ENCODE measurements at places on chromosomes 1 and 21. TPM values are rescaled to one million over a fixed set of nuclear protein-coding genes. Genes with fewer than 3 reads are reported as not detected.
A peak's percentile ranks its signal among the peaks of the same experiment; 100 is the strongest.

AMY1A gene
- not detected for total RNA-seq

VPS45 gene
- 27.0 TPM for total RNA-seq

TMEM51 gene
- 0.57 TPM for total RNA-seq

IARS2 gene
- total RNA-seq: 27.2 TPM

FAM89A gene
- total RNA-seq: 9.0 TPM

TNFSF4 gene
- total RNA-seq: 2.4 TPM

LRRC39 gene
- 0.74 TPM for total RNA-seq

LCE2B gene
- total RNA-seq: not detected

FCRLB gene
- total RNA-seq: 1.8 TPM

LCE2A gene
- not detected for total RNA-seq

DNA sequence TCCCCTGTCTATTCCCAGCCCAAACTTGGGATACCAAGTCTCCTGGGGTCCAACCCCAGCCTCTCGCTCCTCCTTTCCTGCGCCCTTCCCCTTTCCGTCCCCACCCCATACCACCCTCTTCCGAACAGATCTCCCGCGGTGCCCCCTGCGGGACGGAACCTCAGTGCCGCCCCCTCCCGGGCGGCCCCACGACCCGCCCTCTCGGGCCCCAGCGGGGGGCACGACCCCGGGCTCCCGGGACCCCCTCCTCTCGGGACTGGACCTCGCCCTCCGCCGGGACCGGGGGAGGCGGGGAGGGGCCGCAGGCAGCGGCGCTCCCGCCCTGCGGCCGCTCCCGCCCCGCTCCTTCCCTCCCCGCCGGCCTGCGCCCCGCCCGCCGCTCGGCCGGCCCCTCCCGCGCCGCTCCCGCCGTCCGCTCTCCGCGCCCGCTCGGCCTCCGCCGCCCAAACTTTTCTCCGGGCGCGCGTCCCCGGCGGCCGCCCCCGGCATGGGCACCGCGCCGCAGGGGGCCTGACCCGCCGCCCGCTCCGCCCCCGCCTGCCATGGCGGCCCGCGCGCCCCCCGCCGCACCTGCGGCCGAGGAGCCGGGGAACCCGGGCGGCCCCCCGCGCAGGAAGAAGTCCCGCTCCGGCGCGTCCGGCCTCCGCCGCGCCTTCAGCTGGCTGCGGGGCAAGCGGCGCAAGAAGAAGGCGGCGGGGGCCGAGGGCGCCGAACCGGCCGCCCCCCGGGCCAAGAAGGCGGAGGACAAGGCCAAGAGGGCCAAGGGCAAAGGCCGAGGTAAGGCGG lies 39.0 kb upstream of the SYNC start:
- H3K27ac ChIP-seq: no peak overlapping the region
- no peak for DNase-seq
- no peaks in the 10 kb centered on the region for H3K4me1 ChIP-seq
- H3K4me3 ChIP-seq: no peak overlapping the region

DNA sequence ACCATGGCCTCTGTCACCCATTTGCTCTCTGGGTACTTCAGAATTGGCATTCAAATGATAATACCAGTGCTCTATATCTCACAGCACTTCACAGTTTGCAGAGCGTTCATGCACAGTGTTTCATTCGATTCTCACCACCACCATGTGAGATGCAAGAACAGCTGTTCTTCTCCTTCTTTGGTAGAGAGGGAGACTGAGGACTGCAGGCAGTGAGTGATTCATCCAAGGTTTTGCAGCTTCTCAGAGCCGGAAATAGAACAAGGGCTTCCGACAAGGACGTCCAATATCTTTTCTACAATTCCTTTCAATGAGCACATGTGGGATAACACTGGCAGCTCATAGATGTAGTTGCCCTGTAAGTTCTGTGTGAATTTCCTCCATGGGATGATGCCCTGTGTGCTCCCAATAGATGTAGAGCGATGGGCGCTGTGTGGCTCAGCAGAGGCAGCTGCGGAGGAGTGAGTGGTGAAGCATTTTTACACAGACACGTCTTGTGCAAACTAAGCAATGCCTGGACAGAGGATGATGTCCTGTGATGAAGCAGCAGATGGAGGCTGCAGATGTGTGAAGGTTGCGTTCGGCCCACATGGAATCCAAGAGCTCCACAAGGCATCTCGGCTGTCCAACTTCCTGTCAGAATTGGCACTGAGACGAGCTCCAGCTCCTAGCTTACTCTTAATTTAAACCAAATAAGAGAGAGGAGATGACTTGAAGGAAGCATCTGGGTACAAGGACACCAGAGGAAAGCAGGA lies 24.9 kb downstream of the MT1HL1 start:
- DNase-seq: no peak
- H3K27ac ChIP-seq: no peak overlapping the region
- H3K36me3 ChIP-seq: no peaks in the 10 kb centered on the region
- H3K27me3 ChIP-seq: no peaks in the 10 kb centered on the region

- no peak for DNase-seq
- H3K27ac ChIP-seq: no peak overlapping the region
- H3K4me1 ChIP-seq: no peaks in the 10 kb centered on the region
These were observed 5.0 kb downstream of the CLDN19 start for GRCh38 chr1:42735056-42735455.

GRCh38 chr1:98662356-98662670 lies 792 bp downstream of the SNX7 start:
- no peaks in the 10 kb centered on the region for H3K36me3 ChIP-seq
- no peak overlapping the region for H3K27ac ChIP-seq
- no peak for DNase-seq
- H3K4me1 ChIP-seq: no peaks in the 10 kb centered on the region

GRCh38 chr1:94737124-94737998 lies 82.8 kb upstream of the SLC44A3 start:
- no peak overlapping the region for H3K4me3 ChIP-seq
- no peaks in the 10 kb centered on the region for H3K4me1 ChIP-seq
- H3K27ac ChIP-seq: no peak overlapping the region

DNA sequence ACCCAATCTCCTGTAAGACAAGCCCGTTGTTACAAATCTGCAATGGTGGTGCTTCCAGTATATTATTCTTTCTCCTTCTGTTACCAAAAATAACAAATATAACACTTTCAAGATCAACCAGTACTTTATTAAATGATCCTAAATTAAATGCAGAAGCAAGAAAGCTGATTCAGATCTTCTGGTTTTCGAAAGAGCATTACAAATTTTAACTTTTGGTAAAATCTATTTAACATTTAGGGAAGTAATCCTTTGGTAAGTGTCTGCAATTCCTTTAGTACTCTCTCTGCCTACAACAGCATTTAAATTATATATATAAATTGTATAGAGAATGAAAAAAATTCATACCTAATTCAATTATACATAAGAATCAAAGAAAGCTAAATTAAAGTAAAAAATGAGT lies 198.6 kb upstream of the HMCN1 start:
- no peak for DNase-seq
- H3K27me3 ChIP-seq: no peaks in the 10 kb centered on the region
- no peaks in the 10 kb centered on the region for H3K4me1 ChIP-seq

DNA sequence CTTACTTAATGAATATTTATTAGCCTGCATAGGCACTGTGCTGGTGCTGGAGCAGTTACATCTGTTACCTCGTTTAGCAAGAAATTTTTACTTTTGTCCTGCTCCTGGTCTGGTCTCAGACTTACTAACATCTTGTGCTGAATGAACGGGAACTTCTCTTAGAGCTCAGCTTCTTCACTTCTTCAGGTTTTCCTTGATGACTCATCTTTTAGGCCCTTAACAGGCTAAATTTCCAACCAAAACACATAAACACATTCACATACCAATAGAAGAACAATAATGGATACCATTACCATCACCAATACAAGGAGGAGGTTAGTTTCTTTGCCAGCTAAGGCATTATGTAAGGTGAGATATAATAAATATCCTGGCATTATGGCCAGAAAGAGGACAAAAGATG lies 68.9 kb downstream of the IFI44 start:
- H3K4me1 ChIP-seq: no peaks in the 10 kb centered on the region
- no peak overlapping the region for H3K27ac ChIP-seq
- no peak overlapping the region for H3K4me3 ChIP-seq

DNA sequence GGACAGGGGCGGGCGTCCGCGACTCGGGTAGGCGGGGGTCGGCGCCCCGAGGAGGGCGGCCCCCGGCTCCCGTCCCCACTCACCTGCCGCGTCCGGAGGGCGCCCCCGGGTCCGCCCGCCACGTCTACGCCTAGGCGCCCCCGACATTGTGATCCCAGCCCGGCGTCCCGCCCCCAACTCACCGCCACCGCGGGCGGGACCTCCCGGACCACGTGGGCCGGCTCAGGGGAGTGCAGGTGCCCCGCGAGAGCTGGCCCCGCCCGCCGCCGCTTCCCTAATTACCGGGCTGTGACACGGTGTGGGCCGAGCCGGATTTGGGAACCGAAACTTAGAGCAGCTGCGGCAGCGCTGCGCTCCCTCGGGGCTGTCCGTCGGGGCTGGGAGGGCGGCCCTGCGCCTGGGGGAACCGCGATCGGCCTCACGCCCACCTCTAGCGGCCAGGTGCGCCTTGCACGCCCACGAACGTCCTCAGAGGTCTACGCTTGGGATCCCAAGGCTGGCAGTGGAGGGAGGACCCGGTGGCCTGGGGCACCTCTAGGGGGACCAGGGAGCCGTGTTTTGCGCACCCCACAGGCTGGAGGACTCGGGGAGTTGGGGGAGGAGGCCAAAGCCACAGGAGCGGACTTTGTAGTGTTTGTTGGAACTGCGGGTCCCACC lies 521 bp upstream of the NADK start:
- H3K36me3 ChIP-seq: no peaks in the 10 kb centered on the region
- H3K4me1 ChIP-seq: peaks cover 52% of the 10 kb centered on the region
- no peaks in the 10 kb centered on the region for H3K27me3 ChIP-seq
- H3K4me3 ChIP-seq: peak overlapping the region; percentile 74
- H3K27ac ChIP-seq: peak overlapping the region; percentile 81

- H3K27ac ChIP-seq: peak within 1 kb of the TSS; percentile 99
- no peaks in the 10 kb centered on the region for H3K27me3 ChIP-seq
- H3K4me1 ChIP-seq: peaks cover 69% of the 10 kb centered on the region
- DNase-seq: no peak
- H3K4me3 ChIP-seq: peak within 1 kb of the TSS; percentile 81
These were observed at the start of gene MEF2D for GRCh38 chr1:156500543-156500792. TSS of gene MEF2D (minus strand) at chr1:156500775. CDS start at chr1:156483292, 17,483 bp downstream.

GRCh38 chr1:201114245-201115131 lies 2.3 kb upstream of the CACNA1S start:
- H3K27me3 ChIP-seq: no peaks in the 10 kb centered on the region
- no peaks in the 10 kb centered on the region for H3K36me3 ChIP-seq
- peak overlapping the region; percentile 85 for H3K4me3 ChIP-seq
- no peaks in the 10 kb centered on the region for H3K4me1 ChIP-seq
- peak overlapping the region; percentile 65 for H3K27ac ChIP-seq

- H3K27me3 ChIP-seq: no peaks in the 10 kb centered on the region
- DNase-seq: no peak
- no peak overlapping the region for H3K27ac ChIP-seq
- H3K4me3 ChIP-seq: no peak overlapping the region
These were observed 6.8 kb upstream of the LAPTM5 start for GRCh38 chr1:30764396-30764795.

- no peak for DNase-seq
- no peak overlapping the region for H3K4me3 ChIP-seq
- no peaks in the 10 kb centered on the region for H3K27me3 ChIP-seq
- no peaks in the 10 kb centered on the region for H3K36me3 ChIP-seq
- no peaks in the 10 kb centered on the region for H3K4me1 ChIP-seq
These were observed 1261.2 kb upstream of the B3GALT2 start for GRCh38 chr1:194447636-194448035.

GRCh38 chr1:169586067-169586394 lies 250 bp downstream of the F5 start:
- H3K4me3 ChIP-seq: peak overlapping the region; percentile 47
- no peaks in the 10 kb centered on the region for H3K27me3 ChIP-seq
- no peak for DNase-seq
- peaks cover 14% of the 10 kb centered on the region for H3K4me1 ChIP-seq

- peaks cover 9% of the 10 kb centered on the region for H3K4me1 ChIP-seq
- no peaks in the 10 kb centered on the region for H3K36me3 ChIP-seq
- no peak for DNase-seq
These were observed 192.0 kb upstream of the JUN start for GRCh38 chr1:58975888-58976287.

- peaks cover 8% of the 10 kb centered on the region for H3K27me3 ChIP-seq
- no peak within 1 kb of the TSS for H3K4me3 ChIP-seq
- no peak within 1 kb of the TSS for H3K27ac ChIP-seq
These were observed at the start of gene KCNQ4 for GRCh38 chr1:40783001-40783905. TSS of gene KCNQ4 (plus strand) at chr1:40783787. CDS start at chr1:40784094, 307 bp downstream.

GRCh38 chr21:37593015-37593414 lies 226.4 kb downstream of the DYRK1A start:
- H3K4me3 ChIP-seq: no peak overlapping the region
- no peaks in the 10 kb centered on the region for H3K4me1 ChIP-seq
- no peaks in the 10 kb centered on the region for H3K27me3 ChIP-seq
- H3K36me3 ChIP-seq: no peaks in the 10 kb centered on the region
- H3K27ac ChIP-seq: no peak overlapping the region

DNA sequence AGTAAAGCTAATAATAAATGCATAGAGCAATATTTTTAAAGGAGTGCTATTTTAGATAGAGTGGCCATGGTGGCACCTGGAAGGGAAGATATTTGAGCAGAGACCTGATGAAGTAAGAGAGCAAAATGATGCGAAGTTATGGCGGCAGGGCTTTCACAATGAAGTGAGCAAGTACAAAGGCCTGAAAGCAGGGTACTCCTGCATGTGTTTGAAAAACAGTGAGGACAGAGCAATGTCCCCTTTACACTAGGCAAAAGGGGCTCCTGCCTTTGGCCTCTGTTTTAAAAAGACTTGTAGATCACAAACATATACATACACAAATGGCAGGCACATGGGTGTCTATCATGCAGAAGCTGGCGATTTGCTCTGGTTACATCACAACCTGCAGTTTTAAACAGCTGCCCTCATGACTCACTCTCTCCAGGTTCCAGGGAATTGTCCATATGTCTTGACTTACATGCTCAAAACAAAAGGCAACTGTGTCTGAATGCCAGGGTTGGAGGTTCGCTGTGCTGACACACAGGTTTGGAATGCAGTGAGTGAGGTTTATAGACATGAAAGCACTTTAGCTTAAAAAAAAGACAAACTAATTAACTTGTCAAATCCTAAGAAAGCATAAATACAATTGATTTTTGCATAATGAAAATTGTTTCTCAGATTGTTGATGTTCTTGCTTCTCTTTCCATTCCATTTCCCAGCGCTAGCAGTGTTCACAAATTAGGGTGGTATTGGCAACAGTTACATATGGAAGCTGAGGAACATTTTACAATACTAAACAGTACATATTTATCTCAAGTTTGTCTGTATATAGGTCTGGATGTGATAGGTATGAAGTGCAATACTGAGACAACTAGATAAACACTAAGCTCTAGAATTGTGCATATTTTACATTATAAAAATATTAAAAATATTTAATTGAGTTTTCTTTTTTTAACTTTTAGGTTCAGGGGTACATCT lies 313.9 kb downstream of the BARHL2 start:
- H3K36me3 ChIP-seq: no peaks in the 10 kb centered on the region
- H3K27me3 ChIP-seq: no peaks in the 10 kb centered on the region
- no peaks in the 10 kb centered on the region for H3K4me1 ChIP-seq

- H3K4me3 ChIP-seq: no peak overlapping the region
- DNase-seq: no peak
- no peaks in the 10 kb centered on the region for H3K27me3 ChIP-seq
- no peaks in the 10 kb centered on the region for H3K36me3 ChIP-seq
- no peak overlapping the region for H3K27ac ChIP-seq
- H3K4me1 ChIP-seq: no peaks in the 10 kb centered on the region
These were observed 6.1 kb downstream of the CD1C start for GRCh38 chr1:158295791-158296190.
